Activated CD4-positive, alpha-beta T cell treated with anti-CD3 and anti-CD28 coated beads for 36 hours (primary cell): ENCODE measurements at places on chromosomes 11 and 22. TPM values are rescaled to one million over a fixed set of nuclear protein-coding genes. Genes with fewer than 3 reads are reported as not detected.

DNA sequence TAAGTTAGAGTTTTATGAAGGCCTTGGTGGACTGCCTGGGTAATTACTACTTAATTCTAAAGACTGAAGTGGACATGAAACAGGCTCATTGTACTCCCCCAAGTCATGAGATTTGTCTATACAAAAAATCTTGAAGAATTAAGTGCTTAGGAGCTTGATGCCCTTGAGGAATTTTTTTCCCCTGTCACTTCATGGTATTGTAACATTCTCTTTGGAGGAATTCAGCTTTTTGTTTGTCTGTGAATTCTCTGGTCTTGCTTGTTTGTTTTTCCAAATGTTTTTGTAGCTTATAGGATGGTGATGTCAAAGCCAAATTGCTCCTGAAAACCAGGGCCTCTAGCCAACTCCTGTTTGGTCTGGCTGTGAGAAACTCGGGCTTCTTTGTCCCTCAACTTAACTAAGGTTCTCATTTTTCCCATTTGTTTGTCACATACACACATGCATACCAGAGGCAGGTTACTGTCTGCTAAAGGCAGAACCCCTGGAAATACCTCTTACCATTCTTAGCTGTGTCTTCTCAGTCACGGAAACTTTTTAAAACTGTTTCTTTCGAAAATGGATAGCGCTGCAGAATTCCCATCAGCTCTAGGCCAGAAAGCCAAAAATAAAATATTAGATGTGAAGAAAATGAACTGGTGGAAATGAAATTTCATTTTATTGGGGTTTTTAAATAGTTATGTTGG lies 66.9 kb downstream of the AMOTL1 start:
- H3K27ac ChIP-seq = no peak overlapping the region
- no peak overlapping the region for H3K4me3 ChIP-seq
- no peaks in the 10 kb centered on the region for H3K4me1 ChIP-seq
- no peak for DNase-seq
- no peaks in the 10 kb centered on the region for H3K36me3 ChIP-seq

DNA sequence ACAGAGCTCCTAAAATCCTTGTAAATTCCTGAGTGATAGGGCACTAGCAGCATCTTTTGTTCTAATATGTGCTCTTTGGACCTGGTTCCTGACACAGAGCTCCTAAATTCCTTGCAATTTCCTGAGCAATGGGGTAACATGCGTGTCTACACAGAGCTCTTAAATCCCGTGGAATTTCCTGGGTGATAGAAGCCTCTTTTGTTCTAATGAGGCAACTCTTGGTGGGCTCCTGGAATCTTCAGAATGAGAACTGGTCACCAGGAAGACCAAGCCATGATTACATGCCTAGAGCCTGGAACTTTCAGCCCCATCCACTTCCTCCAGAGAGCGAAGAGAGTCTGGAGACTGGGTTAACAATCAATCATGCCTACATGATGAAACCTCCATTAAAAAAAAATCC lies 19.0 kb downstream of the RSF1 start:
- H3K36me3 ChIP-seq = peaks cover 17% of the 10 kb centered on the region
- no peak overlapping the region for H3K27ac ChIP-seq
- no peaks in the 10 kb centered on the region for H3K27me3 ChIP-seq
- no peak for DNase-seq
- no peak overlapping the region for H3K4me3 ChIP-seq
- peaks cover 62% of the 10 kb centered on the region for H3K4me1 ChIP-seq

XKR3 gene
- total RNA-seq = not detected

DNA sequence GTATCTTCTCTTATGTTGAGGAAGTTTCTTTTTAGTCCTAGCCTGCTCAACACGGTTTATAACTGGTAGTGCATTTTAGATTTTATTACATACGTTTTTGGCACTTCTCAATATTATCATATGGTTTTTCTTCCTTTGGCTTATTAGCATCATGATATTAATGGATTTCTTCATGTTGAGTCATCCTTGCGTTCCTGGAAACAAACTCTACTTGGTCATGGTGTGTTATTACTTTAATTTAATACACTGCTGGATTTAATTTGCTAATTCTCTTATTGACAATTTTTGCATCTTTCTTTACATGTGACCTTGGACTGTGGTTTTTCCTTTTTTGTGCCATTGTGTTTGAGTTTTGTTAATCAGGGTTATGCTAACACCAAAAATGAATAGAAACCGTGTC lies 20.5 kb downstream of the IGF2 start:
- no peak overlapping the region for H3K27ac ChIP-seq
- H3K4me1 ChIP-seq = no peaks in the 10 kb centered on the region

OLFML1 gene
- total RNA-seq = not detected

DNA sequence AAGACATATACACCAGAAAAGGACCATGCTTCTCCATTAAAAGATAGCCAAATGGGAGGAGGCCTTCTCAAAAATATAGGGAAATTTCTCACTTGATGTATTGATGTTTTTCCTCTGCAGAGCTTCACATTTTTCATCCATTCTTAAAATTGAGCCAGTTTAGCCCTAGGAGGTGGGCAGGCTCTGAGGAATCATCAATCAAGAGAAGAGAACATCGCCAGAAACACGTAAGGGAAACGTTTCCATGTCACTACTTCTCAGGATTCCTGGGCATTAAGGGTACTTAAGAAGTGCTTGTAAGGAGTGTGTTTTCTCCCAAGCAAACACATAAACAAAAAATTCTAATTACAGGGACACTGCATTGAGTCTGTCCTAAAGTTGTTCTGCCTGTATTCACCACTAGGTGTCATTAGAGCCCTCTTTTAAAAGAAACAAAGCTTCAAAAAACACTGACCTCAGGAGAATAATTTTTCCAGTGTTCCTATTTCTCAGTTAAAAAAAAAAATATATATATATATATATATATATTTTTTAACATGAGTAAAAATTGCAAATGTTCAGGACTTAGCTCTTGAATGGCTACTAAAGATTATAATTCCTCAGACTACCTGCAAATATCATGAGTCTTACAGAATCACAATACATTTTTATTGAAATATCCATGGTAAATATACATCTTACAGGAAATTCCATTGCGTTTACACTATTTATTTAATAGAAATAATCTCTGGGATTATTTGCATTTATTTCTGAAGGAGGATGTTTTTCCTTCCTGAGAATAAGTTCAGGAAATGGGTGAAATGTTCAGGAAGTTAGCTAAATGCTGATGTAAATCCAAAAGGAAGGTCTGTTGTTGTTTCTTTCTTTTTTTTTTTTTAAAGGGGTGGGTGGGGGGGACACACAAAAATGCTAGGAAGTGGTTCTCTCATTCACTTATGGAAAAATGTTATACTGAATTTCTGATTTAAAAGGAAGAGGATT lies 16.0 kb downstream of the FZD4 start:
- no peak for DNase-seq
- H3K27ac ChIP-seq = no peak overlapping the region
- H3K36me3 ChIP-seq = no peaks in the 10 kb centered on the region
